Cortex of kidney (tissue), 1 donor: ENCODE measurements at places on chromosomes 1 and 21.

DNA sequence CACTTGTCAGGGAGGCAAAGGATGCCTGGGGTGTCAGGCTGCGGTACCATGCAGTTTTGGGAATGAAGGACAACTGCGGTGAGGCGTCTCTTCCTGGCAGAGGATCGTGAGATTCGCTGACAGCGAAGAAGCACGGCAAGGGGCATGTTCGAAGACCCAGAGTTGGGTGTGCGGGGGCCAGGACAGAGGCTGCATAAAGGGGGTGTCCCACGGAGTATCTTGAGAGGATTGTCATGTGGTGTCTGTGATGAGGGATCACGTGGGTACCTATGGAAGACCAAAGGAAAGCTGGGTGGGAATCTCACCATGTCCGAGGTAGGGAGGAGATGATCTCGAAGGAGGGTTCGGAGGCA lies 372 bp downstream of the SLC25A44 start:
- no peak for DNase-seq

- DNase-seq, result no peak
Measured at GRCh38 chr1:118914379-118915161, 73.6 kb downstream of the TBX15 start.

- no peak for DNase-seq
Measured at GRCh38 chr1:167631936-167632614, 2.0 kb downstream of the RCSD1 start.

- DNase-seq, result no peak
Measured at GRCh38 chr1:68495968-68496679, 758 bp downstream of the DEPDC1 start.

DNA sequence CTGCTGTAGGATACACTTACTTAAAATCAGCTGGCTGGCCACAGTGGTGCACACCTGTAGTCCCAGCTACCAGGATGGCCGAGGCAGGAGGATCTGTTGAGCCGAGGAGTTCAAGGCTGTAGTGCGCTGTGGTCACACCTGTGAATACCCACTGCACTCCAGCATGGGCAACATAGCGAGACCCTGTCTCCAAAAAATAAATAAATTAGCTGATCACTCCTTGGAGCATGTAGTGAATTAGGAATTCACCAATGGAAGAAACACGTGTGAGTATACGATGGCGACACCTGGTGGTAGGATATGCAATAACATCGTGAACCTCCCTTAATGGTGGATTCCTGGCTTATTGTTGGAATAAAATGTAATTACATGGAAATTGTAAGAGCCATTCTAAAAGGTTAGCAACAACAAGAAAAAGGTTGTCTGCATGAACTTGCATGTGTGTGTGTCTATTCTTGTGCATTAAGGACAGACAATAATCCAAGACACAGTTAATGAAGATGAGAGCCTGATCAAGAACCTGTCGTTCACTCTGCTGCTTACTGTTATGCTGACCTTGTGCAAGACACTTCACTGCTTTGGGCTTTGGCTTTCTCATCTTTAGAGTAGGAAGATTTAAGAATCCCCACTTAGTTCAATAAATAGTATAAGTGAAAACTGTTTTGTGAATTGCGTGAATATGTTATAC lies 38.6 kb upstream of the COX20 start:
- DNase-seq, result no peak

GRCh38 chr1:177547200-177547599 lies 376.4 kb downstream of the BRINP2 start:
- no peak for DNase-seq
